CD4-positive, alpha-beta T cell treated with Interleukin-6 for 4 hours (primary cell): ENCODE measurements at places on chromosomes 3 and 15.

GRCh38 chr15:69820819-69821218 lies 276.9 kb downstream of the TLE3 start:
- DNase-seq: no peak

DNA sequence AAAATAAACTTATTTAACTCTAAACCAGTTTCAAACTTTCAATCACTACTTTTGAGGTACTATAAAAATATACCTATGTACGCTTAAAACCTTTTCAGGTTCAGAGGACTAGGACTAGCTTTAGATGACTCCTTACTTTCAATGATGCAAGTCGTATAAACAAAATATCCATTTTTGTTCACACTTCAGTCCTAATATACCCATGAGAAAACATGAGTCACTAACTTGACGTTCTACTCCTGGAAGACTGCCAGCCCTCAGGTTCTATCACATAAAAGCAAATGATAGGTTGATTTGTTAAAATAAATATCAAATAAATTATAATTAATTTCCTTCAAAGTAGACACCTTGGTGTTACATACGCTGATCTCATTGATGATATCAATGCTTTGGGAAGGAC lies 10.6 kb upstream of the P3H2 start:
- DNase-seq: no peak

GRCh38 chr3:149585401-149585726 lies 72.5 kb downstream of the WWTR1 start:
- DNase-seq: no peak

DNA sequence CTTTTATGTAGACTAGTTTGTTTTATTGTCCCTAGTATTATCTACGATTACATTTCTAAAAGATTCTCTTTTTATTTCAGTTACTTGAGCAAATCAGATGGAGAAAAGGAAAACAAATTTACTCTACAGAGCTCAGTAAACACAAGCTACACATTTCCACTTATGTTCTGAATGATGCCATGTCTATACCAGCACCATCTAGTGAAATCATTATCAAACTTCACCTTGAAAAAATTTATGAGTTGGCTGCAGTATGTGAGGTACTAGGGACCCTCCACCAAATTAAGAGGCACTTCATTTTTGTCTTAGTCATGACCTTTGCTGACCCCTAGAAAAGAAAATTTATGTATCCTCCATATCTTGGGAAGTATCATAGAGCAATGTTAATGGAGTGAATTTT lies 827.4 kb downstream of the SI start:
- DNase-seq: no peak

DNA sequence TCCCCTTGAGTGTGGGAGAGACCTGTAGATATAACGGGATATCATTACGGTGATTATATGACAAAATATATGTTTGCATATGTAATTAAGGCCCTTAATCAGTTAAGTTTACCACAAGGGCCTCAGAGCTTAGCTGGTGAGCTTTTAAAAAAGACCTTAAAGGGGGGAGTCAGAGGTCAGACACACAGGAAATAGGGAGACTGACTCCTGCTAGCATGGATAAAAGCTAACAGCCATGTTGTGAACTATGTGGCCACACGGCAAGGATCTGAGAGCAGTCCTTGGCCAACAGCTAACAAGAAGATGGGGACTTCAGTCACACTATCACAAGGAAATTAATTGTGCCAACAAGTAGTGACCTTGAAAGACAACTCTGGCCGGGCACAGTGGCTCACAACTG lies 3.1 kb downstream of the STAG1 start:
- no peak for DNase-seq

- no peak for DNase-seq
Measured at GRCh38 chr15:54011656-54012055, 33.4 kb downstream of the UNC13C start.

DNA sequence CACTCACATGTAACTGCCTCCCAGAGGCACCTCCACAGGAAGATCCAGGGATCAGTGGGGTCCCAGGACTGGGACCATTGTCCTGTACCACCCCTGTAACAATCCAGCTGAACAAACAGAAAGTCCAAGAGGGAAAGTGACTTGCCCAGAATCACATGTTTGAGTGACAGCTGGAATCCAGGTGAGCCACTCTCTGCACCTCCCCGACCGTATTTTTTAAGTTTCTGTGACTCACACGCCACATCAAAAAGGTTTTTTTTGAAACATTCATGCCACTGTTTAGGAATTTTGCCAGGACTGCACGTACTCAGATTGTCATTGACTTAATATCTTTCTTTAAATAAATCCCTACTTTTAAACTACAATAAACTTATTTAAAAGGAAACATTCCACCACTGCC lies 9.8 kb upstream of the SLC6A1 start:
- no peak for DNase-seq

GRCh38 chr3:24320601-24321000 lies 174.0 kb downstream of the THRB start:
- no peak for DNase-seq

- DNase-seq: no peak
Measured at GRCh38 chr3:187261541-187261969, 30.0 kb downstream of the MASP1 start.

DNA sequence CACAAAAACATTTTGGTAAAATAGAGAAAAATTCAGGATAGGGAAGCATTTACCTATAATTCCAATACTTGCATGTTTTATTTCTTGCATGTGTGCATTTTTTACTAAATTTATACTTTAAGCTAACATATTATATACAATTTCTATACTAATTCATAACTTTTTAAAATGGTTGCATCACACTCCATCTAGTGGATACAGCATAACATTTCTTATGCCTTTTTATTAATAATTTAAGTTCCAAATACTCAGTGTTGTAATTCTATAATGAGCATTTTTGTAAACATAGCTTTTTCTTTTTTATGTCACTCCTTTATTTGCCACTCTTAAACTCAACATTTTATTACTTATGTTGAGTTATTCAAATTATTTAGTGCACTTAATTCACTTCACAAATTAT lies 477.7 kb downstream of the ZBBX start:
- no peak for DNase-seq

GRCh38 chr15:56640127-56640526 lies 93.2 kb downstream of the ZNF280D start:
- no peak for DNase-seq

- no peak for DNase-seq
Measured at GRCh38 chr3:47980795-47981194, 35.4 kb downstream of the MAP4 start.

- DNase-seq: no peak
Measured at GRCh38 chr15:83695901-83696425, 42.0 kb downstream of the ADAMTSL3 start.

GRCh38 chr15:66780172-66780972 lies 78.3 kb downstream of the SMAD6 start:
- no peak for DNase-seq

DNA sequence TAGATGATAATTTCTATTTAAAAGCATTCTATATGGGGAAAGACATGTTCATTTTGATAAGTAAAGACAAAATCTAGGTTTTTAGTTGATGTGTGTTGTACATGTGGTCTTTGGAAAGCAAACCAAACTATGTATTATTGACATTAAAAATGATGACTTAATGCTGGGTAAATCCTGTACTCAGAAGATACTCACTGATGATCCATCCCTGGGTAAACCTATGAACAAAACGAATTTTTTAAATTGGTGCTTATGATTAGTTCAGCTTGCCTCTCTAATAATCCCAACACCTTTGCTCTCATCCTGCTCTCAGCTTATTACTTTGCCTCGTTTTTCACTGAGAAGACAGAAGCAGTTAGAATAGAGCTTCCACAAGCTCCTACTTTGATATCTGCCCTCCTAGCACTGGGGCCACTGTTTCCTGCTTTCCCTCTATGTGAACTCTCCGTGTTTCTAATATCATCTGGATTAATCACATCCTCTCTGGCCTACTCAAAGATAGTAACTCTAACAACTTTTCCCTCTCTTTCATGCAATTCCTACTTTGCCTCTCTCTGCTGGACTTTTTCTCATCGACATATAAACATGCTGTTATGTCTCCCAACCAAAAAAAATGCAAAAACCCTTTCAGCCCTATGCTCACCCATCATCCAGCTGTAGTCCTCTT lies 29.3 kb downstream of the RARRES1 start:
- no peak for DNase-seq

DNA sequence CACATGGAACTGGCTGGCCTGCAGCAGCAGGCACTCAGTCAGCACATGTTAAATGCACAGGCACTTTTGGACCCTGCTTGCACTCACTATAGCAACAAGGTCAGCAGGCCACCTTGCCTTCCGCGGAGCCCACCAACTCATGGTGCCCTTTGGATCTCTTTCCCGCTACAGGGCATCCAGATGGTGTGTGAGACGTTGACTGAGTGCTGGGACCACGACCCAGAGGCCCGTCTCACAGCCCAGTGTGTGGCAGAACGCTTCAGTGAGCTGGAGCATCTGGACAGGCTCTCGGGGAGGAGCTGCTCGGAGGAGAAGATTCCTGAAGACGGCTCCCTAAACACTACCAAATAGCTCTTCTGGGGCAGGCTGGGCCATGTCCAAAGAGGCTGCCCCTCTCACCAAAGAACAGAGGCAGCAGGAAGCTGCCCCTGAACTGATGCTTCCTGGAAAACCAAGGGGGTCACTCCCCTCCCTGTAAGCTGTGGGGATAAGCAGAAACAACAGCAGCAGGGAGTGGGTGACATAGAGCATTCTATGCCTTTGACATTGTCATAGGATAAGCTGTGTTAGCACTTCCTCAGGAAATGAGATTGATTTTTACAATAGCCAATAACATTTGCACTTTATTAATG lies 85.0 kb downstream of the TGFBR2 start:
- no peak for DNase-seq

DNA sequence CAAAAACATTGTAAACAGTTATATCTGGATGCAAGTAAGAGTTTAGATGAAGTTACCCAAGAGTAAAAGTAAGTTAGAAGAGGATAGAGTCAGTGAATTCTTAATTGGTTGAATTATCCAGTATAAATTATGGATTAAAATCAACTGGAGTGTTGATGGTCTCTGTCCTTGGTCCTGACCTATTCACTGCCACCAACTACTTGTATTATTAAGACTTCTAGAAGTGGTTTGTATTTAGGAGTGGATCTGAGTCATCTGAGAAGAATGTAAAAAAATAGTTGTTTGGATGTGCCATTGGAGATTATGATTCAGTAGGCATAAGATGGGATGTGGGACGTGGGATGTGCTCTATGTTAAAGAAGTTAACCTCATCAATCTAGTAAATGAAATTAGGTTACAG lies 86.4 kb downstream of the SYNPR start:
- no peak for DNase-seq

DNA sequence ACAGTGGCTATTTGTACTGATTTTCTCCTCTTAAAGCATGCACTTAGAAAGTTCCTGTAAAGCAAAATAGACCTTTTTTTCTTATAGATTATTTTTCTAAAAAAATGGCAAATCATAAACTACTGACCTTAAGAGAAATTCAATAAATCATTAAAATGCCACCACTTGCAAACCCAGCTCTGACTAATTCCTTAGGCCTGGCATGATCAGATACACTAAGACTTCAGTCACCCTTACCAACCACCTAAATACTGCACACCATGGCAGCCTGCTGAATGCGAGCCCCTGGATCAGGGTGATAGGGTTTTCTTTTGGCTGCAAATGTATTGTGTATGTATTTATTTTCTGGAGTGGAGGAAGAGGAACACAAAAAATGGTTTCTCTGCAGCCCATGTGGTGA lies 370.6 kb upstream of the TBL1XR1 start:
- no peak for DNase-seq

GRCh38 chr3:178129109-178129508 lies 407.1 kb upstream of the KCNMB2 start:
- DNase-seq: no peak

GRCh38 chr3:9688961-9689360 lies 14.7 kb upstream of the CPNE9 start:
- DNase-seq: no peak

- no peak for DNase-seq
Measured at GRCh38 chr15:98277602-98278001, 317.1 kb downstream of the ARRDC4 start.

GRCh38 chr3:196792771-196793170 lies 53.1 kb downstream of the PAK2 start:
- no peak for DNase-seq

- DNase-seq: no peak
Measured at GRCh38 chr15:25803541-25803940, 59.6 kb downstream of the ATP10A start.

DNA sequence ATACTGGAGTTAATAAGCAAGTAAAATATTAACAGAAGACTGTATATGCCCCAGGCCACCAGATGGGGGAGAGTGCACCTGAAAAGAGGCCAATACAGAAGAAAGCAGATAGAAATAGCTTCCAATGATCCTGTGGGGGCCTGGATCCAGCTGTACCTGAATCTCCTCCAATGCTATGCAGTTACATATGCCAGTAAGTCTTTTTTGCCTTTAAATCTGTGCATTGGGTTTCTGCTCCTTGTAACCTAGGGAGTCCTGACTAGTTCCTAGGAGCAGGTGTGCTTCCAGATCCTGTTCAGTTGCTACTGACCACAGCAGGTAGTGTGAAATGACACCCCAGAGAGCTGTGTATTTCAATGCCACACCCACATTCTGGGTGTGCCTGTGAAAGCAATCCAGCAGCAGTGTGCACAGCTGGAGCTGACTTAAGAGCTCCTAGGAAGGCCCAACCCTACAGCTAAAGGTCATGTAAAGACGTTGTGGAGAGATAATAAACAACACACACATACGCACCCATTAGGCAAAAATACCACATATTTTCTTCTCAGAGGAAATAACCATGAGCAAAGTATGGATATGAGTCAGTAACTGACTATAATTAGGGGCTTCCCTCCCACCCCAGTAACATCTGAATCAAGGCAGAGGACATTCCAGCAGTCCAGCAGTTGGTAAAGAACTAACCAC lies 62.2 kb upstream of the AKAP13 start:
- peak; percentile 28 for DNase-seq

- DNase-seq: no peak
Measured at GRCh38 chr3:33355611-33356010, 78.4 kb downstream of the FBXL2 start.

- DNase-seq: no peak
Measured at GRCh38 chr3:61884794-61885193, 323.4 kb downstream of the PTPRG start.

- DNase-seq: peak; percentile 85
Measured at GRCh38 chr15:99925661-99926461, 192.6 kb upstream of the LYSMD4 start.

- no peak for DNase-seq
Measured at GRCh38 chr15:69320977-69321554, 22.4 kb downstream of the PAQR5 start.

DNA sequence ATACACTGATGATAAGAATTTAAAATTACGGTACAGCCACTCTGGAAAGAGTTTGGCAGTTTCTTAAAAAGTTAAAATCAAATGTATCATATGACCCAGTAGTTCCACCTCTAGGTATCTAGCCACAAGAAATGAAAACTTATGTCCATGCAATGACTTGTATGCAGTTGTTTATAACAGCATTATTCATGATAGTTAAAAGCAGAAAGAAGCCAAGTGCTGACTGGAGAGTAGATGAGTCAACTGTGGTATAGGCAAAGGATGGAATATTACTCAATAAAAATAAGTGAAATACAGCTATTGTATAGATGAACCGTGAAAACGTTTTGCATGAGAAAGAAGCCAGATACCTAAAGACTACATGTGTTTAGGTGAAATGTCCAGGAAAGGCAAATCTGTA lies 14.8 kb downstream of the GPR87 start:
- no peak for DNase-seq
